ENCODE measurements at places on chromosomes 2 and 18.
A peak's percentile ranks its signal among the peaks of the same experiment; 100 is the strongest.

GRCh38 chr2:114022360-114023085 lies 132.6 kb downstream of the ACTR3 start:
- DNase-seq, result peak; percentile 58

GRCh38 chr2:216108310-216108966 lies 710 bp upstream of the XRCC5 start:
- DNase-seq, result peak; percentile 46

GRCh38 chr2:28442328-28442727 lies 49.7 kb downstream of the FOSL2 start:
- DNase-seq, result peak; percentile 27

DNA sequence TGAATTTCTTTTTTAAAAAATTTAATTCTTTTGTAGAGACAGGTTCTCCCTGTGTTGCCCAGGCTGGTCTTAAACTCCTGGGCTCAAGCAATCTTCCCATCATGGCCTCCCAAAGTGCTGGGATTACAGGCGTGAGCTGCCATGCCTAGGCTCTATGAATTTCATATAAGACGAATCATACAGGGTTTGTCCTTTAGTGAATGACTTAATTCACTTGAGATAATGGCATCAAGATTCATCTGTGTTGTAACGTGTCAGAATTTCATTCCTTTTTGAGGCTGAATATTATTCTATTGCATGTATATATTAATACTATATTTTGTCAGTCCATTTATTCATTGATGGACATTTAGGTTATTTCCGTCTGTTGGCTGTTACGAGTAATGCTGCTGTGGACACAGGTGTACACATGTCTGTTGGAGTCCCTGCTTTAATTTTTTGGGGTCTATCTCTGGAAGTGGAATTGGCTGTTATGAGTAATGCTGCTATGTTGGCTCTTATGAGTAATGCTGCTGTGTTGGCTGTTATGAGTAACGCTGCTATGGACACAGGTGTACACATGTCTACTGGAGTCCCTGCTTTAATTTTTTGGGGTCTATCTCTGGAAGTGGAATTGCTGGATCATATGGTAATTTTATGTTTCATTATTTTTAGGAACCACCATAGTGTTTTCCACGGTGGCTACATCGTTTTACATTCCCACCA lies 210.6 kb downstream of the CAMKMT start:
- peak; percentile 54 for DNase-seq

- DNase-seq, result no peak
These were observed 6.7 kb upstream of the LRRC30 start for GRCh38 chr18:7224198-7224597.

GRCh38 chr18:26657631-26658581 lies 109.6 kb upstream of the KCTD1 start:
- no peak for DNase-seq

DNA sequence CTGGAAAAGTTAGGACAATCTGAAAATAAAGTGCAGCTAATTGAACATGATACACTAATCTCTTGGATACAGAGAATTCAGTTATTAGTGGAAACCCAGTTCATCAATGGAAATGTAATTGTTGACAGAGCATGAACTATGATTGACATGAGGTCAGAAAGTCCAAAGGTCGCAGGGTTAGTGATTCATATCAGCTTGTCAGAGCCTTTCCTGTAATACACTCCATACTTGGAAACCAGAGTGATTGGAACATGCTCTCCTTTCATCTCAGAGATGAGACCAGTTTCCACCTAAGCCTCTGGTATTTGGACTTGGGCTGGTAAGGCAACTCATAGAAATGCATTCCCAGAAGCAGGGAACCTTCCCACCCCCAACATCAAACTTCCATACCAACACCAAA lies 8.5 kb upstream of the NCKAP5 start:
- no peak for DNase-seq

DNA sequence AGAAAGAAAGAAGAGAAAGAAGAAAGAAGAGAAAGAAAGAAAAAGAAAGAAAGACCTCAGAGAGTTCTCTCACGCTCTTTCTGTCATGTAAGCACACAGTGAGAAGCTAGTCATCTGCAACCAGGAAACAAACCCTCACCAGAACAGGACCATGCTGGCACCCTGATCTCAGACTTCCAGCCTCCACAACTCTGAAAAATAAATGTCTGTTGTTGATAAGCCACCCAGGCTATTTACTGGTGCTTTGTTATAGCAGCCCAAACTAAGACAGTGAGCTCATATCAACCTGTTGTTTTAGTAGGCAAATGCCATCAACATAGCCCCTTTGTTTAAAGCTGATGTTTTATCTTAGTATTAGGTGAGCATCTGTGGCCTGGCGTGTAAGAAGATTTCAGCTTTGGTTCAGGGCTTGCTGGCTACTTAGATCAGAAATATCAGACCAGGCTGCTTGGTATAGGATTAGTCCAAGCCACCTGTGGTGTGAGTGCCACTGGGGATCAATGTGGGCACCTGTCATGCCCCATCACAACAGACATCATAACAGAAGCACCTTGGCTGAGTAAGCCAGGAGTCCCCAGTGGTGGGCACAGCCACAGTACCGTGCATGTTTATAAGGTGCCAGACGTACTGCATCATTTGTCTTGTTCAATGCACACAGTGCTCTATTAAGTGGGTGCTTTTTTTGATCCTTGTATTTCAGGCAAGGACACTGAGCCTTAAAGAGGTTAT lies 94.4 kb downstream of the LBH start:
- no peak for DNase-seq

All from LHCN-M2 (cell line).